ENCODE measurements at places on chromosomes 3 and 15.
A peak's percentile ranks its signal among the peaks of the same experiment; 100 is the strongest.

GRCh38 chr15:68335251-68335650, 57.7 kb downstream of the FEM1B start:
- no peak for DNase-seq

GRCh38 chr15:91872356-91873137, 19.0 kb downstream of the SLCO3A1 start:
- no peak for DNase-seq

- no peak for DNase-seq
Observed at GRCh38 chr3:37849146-37849923, 12.3 kb upstream of the CTDSPL start.

DNA sequence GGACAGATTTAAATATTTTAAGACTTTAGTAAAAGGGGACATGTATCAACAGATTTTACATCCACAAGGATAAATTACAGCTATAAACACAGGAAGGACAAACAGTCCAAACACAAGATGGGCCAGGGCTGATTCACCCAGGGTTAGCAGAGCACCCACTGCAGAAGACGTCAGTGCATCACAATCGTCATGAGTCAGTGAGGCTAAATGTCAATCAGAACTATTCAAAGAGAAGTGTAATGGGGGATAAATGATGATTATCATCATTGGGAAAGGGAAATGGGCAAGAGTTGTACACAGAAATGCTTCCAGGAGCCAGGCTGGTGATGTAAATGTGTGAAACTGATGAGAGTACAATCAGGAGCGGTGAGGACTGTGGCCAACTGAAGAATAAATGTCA, 226.8 kb downstream of the PLCL2 start:
- DNase-seq, result no peak

DNA sequence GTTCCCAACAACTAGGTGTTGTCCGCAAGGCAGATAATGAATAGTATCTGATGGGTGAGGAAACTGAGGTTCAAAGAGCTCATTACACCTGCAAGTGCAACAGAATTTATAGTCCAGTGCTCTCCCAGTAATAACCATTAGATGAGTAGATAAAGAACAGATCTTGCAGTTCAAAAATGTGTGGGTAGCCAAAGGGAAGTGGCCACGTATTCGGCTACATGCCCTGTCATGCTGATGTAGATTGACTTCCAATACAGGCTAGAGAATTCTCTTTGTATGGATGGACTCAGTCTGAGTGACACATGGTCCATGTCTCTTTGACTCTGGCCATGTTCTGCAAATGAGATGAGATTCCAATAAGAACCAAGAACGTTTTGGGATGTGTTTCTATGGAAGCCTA, 187.9 kb upstream of the LPP start:
- no peak for DNase-seq

- no peak for DNase-seq
Observed at GRCh38 chr3:136954980-136955780, 2.6 kb upstream of the IL20RB start.

DNA sequence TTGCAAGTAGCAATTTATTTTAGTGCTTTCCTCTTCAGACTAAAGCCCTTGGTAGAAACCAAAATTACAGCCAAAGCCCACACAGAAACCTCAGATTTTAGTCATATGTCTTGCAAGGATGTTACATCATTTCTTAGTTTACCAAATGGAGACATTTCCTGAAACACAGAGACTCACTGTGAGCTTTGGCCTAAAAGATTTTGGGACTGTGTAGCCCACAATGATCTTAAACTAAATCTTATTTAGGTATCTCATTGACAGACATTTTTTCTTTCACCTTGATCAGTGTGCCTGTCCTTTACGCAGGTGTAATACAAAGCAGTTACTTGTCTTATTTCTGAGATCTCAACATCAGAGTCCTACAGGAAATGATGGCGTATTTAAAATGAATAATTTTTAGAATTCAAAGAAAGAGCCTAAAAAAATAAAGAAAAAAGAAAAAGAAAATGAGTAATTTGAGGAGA, 27.8 kb upstream of the AP4E1 start:
- no peak for DNase-seq

DNA sequence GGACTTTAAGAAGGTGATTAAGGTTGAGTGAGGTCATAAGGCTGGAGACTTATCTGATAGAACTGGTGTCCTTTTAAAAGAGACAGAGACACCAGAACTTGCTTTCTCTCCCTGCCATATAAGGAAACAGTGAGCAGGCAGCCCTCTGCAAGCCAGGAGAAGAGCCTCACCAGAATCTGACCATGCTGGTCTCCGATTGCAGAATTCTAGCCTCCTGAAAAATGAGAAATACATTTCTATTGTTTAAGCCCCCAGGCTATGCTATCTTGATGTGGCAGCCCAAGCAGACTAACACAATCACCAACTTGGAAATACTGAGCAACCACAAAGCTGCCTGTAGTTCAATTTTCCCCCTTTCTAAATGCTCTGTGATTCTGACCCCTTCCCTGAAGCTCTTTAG, 161.4 kb upstream of the RARB start:
- DNase-seq, result no peak

GRCh38 chr3:133924041-133924440, 28.4 kb upstream of the RAB6B start:
- no peak for DNase-seq

GRCh38 chr3:153624310-153625030, 462.4 kb downstream of the RAP2B start:
- DNase-seq, result no peak

DNA sequence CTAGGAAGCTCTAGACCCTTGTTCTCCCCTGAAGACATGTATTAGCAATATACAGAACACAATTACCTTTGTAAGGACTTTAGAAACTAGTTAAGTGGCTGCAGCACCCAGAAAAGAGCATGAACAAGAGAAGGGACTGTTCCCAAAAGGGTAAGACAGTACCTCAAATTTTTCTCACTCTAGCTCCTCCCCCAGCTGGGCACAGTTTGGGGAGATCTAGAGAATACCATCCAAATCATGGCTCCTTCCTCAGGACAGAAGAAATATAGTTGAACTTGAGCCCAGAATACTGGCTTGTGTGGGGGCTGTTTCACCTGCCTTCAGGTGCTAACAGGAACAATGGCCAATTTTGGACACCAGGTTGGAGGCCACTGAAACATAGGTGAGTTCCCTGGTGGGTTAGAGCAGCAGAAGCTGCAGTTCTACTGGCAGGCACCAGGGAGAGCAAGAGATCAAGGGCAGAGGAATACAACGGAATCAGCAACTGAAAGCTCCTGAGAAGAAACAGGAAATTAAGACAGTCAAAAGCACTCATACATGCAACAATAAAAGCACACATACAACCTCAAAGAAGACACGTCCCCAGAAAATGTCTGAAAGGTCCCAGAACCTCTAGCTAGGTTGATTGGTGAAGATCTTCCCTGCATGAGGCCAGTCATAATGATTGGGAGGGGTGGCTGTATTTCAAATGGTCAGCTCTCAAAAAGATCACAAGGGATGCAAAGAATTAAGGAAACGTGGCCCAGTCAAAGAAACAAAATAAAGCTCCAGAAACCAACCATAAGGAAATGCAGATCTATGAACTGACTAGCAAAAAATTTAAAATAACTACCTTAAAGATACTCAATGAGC, 104.9 kb upstream of the ASB14 start:
- DNase-seq, result peak; percentile 34

DNA sequence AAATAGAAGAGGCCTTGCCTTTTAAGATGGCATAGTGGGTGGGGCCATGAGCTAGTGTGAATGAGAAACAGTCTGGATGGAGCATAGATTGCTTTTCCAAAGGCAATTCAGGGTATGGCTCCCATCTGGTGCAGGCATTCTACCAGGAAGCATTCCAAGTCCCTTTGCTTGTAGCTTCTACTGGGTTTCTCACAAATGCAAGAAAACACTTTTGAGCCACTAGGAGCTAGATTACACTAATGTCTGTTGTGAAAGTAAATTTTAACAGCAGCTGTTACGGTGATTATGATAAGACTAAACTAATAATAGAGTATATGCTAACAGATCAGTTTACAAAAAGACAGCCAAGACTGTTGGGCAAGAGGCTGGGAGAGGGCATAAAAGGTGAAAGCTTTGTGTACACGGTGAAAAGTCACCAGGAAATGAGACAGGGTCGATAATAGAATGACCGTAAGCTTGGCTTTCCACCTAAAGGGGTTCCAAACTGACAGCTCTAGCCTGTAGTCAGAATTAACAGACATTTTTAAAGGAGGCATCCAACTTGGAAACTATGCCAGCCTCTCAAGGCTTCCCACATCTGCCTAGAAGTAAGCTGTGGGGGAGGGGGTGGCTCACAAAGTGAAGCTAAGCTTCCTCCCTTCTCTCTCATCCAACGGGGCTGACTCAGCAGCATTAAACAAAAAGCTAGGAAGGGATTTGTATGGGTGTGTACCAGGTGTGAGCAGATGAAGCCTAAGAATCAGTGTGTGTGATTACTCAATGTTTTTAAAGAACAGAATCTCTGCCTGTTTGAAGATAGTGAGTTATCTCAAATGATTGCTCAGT, 61.1 kb upstream of the GPD1L start:
- DNase-seq, result peak; percentile 1

- DNase-seq, result no peak
Observed at GRCh38 chr3:153901152-153901551, 220.0 kb upstream of the ARHGEF26 start.

GRCh38 chr3:15958692-15959433, 161.1 kb upstream of the ANKRD28 start:
- DNase-seq, result no peak

GRCh38 chr15:64842986-64843561, 1.4 kb downstream of the PLEKHO2 start:
- DNase-seq, result no peak

GRCh38 chr15:75163150-75163564, 38.5 kb upstream of the C15orf39 start:
- peak; percentile 67 for DNase-seq

DNA sequence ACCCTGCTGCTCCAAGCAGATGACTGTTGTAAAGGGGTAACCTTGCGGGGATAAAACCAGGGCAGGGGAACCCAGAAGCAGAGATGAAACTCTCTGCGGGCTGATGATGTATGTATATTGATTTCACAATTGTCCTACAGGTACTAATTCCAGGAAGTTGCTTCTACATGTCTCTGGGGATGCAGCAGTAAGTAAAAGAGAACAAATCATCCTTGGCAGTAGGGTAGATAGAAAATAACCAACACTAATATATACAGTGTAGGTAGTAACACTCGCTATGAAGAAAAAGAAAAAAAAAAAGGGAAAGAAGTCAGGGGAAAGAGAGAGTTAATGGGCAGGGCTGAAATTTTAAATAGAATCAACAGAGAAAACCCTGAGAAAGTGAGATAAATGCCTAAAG, 50.2 kb downstream of the EPHA3 start:
- no peak for DNase-seq

GRCh38 chr3:122989856-122990575, 37.5 kb downstream of the SEMA5B start:
- DNase-seq, result no peak

GRCh38 chr15:39250460-39251186, 330.3 kb upstream of the THBS1 start:
- DNase-seq, result no peak

GRCh38 chr3:116200956-116201690, 244.2 kb downstream of the LSAMP start:
- no peak for DNase-seq

DNA sequence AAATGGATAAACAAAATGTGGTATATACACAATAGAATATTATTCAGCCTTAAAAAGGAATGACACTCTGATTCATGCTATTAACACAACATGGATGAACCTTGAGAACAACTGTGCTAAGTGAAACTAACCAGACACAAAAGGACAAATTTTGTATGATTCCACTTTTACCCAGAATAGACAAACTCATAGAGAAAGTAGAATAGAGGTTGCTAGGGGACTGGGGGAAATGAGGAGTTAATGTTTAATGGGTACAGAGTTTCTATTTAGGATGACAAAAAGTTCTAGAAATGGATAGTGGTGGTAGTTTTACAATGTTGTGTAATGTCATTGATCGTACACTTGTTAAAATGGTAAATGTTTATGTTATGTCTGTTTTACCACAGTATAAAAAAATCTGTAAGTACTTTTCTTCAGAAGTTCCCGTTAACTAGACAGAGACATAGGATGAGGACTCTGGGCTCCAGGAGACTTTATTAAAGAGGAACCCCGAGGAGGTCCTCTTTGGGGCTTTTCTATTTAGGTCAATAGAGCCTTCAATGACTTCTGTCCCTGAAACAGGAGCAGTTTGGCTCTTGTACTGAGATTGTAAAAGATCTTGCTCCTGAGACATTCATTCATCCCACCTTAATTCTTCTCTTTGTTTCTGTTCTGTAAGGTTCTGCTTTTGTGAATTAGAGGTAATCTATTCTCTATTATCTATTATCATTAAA, 24.5 kb downstream of the ABHD6 start:
- DNase-seq, result no peak

GRCh38 chr15:85473455-85473854, 93.1 kb downstream of the AKAP13 start:
- DNase-seq, result no peak

- DNase-seq, result no peak
Observed at GRCh38 chr3:65714134-65714533, 324.6 kb downstream of the MAGI1 start.

DNA sequence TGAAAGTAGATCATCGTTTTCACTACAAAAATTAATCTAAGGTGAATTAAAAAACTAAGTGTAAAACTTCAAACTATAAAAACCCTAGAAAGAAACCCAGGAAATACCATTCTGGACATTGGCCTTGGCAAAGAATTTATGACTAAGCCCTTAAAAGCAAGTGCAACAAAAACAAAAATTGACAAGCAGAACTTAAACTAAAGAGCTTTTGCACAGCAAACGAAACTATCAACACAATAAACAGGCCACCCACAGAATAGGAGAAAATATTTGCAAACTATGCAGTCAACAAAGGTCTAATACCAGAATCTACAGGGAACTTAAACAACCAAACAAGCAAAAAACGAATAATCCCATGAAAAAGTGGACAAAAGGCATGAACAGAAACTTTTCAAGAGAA, 302.0 kb downstream of the CHST2 start:
- no peak for DNase-seq

DNA sequence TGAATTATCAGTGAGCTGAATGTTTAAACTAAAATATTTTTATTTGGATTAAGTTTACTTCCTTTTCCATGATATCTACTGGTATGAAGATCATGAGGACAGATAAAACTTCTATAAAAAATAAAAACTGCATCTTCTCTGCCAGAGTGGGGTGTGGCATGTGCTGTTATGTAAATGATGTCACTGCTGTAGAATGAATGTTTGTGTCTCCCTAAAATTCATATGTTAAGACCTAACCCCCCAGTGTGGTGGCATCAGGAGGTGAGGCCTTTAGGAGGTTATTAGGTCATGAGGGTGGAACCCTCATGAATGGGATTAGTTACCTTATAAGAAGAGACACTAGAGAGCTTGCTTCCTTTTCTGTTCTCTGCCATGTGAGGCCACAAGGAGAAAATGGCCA, 178.7 kb upstream of the DPH6 start:
- DNase-seq, result no peak

- DNase-seq, result no peak
Observed at GRCh38 chr15:51754267-51754666, 2.9 kb downstream of the TMOD2 start.

- no peak for DNase-seq
Observed at GRCh38 chr3:190701096-190701532, 161.4 kb downstream of the GMNC start.

Data from hematopoietic multipotent progenitor cell treated with erythropoietin and hydrocortisone succinate and interleukin-3 and kit ligand, for 15 days (in vitro differentiated cells).